Stimulated activated CD8-positive, alpha-beta memory T cell treated with anti-CD3 and anti-CD28 coated beads, Interleukin-2, amount 100 ng/mL, for 1 hour (primary cell): ENCODE measurements at places on chromosomes 1 and 21.

DNA sequence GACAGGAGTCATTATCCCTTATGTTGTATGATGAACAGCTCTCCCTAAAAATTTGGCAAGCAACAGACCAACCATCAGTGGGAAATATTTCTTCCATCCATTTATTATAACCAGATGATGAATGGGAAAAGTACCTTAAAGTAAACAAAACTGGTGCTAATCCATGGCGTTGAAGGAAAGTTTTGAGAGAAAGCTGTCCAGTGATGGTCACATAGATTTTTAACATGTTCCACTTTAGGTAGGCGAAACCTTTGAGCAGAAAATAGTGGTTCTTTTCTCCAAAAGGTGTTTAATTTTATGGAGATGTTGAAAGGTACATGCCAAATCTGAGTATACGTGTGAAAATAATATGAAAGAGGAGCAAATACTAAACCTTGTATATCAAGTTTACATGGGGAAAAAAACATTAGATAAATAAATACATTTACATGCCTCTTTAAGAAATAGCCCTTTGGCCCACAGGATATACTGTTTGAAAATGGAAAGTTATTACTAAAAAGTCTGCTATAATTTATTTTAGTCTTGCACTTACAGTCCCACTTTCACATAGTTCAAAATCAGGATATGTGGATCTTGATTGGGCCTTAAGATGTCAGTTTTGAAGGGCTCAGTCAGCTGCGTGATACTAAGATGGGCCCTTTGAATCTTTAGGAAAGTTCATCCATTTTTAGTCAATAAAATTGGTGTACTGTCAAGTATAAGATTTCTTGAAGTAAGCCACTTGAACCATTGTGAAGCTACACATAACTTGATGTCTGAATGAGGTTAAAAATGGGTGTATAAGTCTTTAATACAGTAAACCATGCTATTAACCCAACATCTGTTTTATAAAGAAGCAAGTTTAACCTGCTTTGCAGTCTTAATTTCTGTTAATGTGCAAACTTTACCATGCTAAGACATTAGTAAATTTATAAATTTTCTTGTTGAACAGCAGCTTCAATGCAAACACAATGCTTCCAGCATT lies 10.5 kb downstream of the RPL5 start:
- no peak for DNase-seq

GRCh38 chr1:87129038-87129437 lies 199.6 kb upstream of the LMO4 start:
- DNase-seq, result no peak

- no peak for DNase-seq
Measured at GRCh38 chr1:47485817-47486216, 48.0 kb downstream of the FOXD2 start.

DNA sequence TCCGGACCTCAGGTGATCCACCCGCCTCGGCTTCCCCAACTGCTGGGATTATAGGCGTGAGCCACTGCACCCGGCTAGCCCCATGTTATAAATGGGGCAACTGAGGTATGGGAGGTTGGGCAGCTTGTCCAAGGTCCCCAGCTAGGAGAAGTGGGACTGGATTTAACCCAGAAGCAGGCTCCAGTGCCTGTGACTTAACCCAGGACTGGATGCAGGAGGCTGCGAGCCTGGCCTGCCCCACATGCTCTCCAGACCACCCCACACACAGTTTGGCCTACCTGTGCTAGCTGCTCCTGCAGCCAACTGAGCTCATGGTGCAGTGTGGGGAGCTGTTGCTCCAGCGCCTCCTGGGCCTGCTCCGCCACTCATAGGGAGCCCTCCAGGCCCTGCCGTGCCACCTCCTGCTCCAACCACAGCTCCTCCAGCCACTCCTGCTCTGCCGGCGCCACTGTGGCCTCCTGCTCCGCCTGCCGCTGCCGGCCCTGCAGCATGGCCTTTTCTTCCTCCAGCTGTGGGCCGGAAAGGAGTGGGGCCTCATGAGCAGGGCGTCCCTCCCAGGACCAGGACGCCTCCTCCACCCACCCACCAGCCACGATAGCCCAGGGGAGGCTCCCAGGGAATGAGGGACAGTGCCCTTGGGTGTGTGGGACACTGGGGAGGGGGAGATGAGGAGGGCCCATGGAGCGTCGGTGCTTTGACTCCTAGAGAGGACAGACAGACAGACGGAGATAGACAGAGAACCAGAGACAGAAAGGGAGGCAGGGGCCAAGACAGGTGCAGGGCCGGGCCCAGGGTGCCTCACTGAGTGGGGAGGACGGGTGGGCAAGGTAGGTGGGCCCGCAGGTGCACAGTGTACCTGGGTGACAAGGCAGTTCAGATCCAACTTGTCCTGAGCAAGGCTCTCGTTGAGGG lies 12.4 kb upstream of the NBPF1 start:
- DNase-seq, result no peak

DNA sequence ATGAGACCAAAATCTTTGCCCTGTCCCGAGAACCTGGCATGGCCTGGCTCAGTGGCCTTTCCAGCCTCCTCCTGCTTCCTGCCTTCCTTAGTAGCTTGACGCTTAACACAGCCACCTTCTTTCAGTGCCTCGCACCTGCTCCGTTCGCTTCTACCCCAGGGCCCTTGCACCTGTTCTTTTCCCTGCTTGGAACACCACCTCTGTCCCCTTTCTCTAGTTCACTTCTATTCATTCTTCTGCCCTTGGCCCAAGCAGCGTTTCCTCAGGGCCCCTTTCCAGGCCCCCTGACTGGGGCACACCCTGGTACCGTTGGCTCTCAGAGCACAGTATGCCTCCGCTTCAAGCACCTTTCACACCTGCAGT lies 9.0 kb upstream of the HTR6 start:
- no peak for DNase-seq
